ENCODE measurements at places on chromosomes 16 and 17.

GRCh38 chr17:45787044-45787443 lies 2.9 kb downstream of the CRHR1 start:
- no peak for DNase-seq

DNA sequence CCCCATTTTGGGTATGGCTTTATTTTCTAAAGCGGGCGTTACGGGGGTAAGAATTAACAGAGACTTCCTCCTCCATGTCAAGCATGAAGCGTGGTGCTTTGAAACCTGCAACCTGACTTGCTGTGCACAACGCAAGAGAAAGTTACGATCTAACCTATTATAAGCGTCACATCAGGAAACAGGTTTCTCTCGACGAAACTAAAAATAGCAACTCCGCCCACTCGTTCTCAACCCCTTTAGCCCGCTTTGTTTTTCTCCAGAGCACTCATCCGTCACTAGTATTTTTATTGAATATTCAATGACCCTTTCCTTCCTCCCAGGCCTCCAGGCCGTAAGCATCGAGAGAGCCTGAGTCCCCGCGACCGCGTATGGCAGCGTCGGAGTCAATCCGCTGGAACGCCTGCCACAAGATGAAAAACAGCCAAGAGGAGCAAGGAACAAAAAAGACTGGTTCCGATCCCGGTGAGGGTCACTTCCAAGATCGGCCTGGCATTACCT lies 555 bp downstream of the NUP88 start:
- DNase-seq = no peak

GRCh38 chr16:75053791-75054555 lies 55.1 kb downstream of the ZNRF1 start:
- DNase-seq = no peak

DNA sequence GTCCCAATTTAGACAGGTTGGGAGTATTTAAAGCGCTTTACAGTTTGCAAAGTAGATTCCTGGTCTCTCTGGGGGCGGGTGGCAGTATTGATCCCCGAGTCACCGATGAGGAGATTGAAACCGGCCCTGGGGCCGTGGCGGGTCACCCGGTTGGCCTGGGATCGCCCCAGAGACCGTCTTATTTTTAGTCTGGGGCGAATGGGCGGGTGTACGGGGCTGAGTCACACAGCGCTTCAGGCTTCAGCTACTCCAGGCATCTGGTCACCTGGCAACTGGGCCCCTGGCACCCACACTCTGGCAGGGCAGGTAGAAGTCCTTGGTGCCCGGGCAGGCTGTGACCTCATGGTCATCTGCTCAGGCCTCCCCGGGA lies 669 bp downstream of the MIEF2 start:
- peak; percentile 86 for DNase-seq

DNA sequence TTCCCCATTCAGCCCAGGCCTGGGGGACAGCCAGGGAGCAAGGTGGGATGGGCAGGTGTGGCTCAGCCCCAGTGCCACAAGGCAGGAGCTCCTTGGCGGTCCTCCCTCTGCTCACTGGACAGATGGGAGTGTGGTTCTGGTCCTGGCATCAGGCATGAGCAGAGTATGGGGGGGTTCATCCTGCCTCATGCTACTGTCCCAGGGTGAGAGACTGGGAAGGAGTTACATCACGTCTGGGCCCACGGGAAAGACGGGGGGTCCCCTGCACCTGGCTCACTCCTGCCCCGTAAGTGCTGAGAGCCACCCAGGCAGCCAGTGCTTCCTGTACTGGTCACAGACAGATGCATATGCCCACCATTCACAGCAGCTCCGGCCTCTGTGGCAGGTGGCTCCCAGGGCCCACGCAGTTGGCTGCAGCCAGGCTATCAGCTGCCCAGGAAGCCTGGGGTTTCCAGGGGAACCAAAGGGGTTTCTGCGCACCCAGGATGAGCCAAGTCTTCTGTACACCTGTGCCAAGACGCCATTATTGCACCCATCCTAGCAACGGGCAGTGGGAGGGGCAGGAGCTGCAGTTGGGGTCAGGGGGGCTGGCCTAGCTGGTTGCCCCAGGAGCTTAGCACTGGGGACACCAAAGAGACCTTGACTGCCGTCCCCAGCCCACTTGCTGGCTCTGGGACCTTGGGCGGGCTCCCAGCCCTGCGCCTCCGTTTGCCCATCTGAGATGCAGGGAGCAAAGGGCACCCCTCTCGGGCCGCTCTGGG lies 1.9 kb downstream of the BAIAP3 start:
- no peak for DNase-seq
